NCI-H526 (cell line): ENCODE measurements at places on chromosomes 3 and 15.

- peak; percentile 86 for DNase-seq
These were observed 75.9 kb upstream of the RNU6-1 start for GRCh38 chr15:67915461-67916374.

GRCh38 chr3:45549961-45550360 lies 44.6 kb upstream of the LIMD1 start:
- DNase-seq, result no peak

- DNase-seq, result no peak
These were observed 44.0 kb downstream of the PDE8A start for GRCh38 chr15:85025516-85026251.

GRCh38 chr3:87996882-87997281 lies 61.9 kb downstream of the CGGBP1 start:
- DNase-seq, result no peak

DNA sequence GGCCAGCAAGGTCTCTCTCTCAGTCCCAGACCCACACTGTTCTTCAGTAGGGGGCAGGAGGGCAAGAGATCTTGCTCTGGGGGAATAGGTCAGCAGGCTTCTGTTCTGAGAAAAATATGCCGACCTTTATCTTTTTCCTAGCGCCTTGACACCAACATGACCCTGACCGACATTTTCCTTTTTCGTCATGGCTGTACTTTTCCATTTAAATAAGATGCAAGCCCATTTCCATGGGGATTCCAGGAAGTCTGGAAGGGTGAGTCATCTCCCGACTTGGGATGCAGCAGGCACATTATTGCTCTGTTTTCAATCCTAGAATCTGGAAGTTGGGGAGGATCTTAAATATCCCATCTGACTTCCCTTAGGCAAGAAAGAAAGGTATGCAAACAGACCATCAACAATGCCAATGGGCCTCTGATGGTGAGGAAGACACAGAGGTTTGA lies 261.5 kb upstream of the LRTM1 start:
- DNase-seq, result no peak

GRCh38 chr3:52197842-52198625 lies at the start of gene ALAS1:
Gene ALAS1, plus strand, starts transcription at chr3:52198160. Its CDS starts 1,082 bp downstream, at chr3:52199242.
- DNase-seq, result peak; percentile 62

GRCh38 chr3:116032176-116032575 lies 408.9 kb downstream of the GAP43 start:
- no peak for DNase-seq

- no peak for DNase-seq
These were observed 119.8 kb downstream of the PDCD6IP start for GRCh38 chr3:33918126-33918756.

DNA sequence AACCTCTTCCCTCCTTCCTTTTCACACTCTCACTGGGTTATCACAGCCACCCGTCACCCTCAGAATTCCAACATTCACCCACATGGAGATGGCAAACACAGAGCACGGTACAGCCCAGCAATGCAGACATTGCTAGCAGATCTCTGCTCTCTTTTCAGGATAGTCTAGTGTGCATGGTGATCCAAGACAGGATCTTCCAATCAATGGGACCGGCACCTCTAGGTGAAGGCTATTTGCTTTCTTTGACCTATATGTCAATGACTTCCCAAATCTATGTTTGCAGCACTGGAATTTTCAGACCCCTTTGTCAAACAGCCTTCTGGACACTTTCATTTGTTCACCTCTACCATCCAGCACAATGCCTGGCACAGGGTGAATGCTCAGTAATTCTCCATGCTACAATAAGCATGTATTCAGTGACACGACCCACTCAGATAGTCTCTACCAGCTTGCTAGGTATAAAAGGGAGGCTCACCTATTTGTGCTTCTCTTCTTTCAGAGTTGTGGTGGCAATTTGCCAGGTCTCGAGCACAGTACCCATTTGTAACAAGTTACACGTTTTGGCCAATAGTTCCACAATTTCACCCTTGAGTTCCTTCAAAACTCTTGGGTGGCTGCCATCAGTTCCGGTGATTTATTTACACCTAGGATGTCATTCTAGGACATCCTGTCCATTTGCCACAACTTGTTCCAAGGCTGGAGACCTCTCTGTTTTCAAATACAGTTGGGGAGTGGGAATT lies 279.1 kb upstream of the ICE2 start:
- no peak for DNase-seq

- DNase-seq, result no peak
These were observed 46.0 kb downstream of the ITGA11 start for GRCh38 chr15:68385671-68386586.

- DNase-seq, result no peak
These were observed 2.4 kb downstream of the CISH start for GRCh38 chr3:50609071-50609762.

GRCh38 chr3:12992629-12993516 lies 80.4 kb downstream of the IQSEC1 start:
- peak; percentile 41 for DNase-seq

DNA sequence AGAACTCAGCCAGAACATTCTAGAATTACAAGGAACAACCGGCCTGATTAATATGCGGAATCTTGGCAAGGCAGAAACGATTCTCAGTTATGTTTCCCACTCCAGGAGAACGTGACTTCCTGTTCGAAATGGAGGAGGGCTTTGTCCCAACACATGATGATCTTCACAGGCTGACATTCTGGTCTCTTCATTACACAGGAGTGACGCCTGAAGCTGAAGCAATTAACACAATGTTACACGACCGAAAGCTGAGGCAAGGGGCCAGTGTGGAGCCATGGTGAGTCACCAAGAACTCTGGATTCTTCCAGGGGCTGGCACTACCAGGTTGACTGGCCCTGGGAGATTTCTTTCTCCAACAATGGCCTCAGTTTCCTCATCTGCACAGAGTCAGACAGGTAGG lies 40.9 kb downstream of the RFTN1 start:
- DNase-seq, result no peak

- DNase-seq, result no peak
These were observed 31.7 kb upstream of the NPHP3 start for GRCh38 chr3:132753946-132754345.

DNA sequence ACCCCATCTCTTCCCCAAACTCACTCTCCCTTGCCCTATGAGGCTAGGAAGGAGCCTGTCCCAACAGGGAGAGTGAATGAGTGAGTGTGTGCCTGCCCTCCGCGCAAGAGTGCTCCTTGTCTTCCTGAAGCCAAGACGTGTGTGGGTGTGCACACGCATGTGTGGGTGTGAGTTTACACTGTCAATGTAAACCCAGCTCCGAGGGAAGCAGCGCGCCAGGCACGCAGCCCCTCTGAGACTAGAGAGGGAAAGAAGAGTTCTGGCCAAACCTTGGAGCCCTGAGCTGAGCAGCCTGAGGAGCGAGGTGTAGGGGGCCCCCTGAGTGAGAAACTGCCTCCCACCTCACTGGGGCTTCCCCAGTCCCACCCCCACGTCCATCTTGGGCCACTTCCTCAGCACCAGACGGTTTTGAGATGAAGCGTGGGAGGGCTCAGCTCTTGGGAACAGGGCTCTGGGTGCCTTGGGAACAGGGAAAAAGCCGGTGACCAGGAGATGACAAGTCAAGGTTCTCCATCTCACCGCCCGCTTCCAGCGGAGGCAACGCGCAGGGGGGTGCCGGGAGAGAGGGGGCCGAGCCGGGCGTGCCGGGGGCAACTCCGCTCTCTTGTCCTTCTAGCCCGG lies 5.1 kb downstream of the MECOM start:
- DNase-seq, result no peak

DNA sequence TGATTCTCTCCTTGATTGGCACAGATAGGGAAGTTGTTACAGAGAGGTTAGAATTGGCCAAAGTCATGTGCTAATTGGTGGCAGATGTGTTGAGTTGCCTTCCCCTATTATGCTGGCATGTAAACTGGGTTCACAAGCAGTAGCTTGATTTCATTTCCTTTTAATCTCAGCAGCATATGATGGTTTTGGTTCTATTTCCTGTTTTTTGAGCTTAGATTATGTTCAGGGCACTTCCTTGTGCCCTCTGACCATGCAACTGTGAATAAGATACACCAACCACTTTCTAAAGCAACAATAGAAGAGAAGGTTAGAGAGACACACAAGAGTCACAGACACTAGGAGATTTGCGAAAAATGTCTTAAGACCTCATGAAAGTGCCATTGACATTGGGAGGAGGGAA lies 16.5 kb downstream of the HPS3 start:
- no peak for DNase-seq

GRCh38 chr15:96344706-96345559 lies 14.4 kb downstream of the NR2F2 start:
- DNase-seq, result no peak

DNA sequence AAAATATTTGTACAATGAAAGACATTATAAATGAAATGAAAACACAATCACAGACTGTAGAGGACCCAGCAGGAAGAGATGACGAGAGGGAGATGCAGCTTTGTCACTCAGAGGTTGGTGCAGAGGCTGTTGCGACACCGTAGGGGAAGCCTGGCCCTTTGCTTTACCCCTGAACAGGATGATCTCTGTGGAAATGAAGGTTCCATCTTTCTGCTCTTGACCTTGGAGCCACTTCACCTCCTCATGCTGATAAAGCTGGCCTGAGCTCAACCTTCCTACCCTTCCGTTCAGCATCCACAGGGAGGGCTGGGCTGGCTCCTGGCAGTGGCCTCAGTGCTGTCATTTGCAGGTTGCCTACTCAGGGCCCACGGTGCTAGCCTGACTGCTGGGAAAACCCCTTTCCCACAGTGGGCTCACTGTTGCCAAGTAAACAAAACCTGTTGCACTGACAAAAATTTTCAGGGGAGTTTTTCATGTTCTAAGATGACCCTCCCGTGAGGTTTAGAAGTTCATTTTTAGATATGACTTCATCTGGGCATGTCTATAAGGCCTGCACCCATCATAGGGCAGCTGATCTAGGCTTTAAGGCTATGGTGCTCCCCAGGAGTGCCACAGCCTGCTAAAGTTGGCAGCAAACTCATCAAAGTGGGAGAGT lies 3.0 kb upstream of the CD80 start:
- no peak for DNase-seq

DNA sequence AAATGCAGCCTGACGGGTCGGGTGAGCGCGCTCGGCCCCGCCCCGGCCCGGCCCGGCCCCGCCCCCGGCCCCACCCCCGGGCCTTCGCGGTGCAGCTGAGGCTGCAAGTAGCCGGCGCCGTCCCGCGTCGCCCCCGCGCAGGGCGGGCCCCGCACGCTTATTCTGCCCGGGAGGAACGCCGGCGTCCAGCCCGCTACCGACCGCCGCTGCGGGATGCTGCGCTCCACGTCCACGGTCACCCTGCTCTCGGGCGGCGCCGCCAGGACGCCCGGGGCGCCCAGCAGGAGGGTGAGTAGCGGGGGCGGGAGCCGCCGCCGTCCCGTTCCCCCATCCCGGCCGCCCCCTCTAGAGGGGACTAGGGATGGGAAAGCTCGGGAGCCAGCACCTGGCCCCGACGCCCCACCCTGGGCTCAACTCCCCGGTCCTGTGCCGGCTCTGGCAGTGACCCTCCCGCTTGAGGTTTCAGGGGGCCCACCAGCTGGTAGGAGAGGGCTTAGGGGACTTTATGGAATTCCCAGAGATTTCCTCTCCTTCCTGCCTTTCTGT lies at the start of gene MYZAP:
Gene MYZAP, plus strand, starts transcription at position 83 of the 546 bp plus-strand sequence. Its CDS starts 131 bp downstream, at position 214.
- peak; percentile 54 for DNase-seq

DNA sequence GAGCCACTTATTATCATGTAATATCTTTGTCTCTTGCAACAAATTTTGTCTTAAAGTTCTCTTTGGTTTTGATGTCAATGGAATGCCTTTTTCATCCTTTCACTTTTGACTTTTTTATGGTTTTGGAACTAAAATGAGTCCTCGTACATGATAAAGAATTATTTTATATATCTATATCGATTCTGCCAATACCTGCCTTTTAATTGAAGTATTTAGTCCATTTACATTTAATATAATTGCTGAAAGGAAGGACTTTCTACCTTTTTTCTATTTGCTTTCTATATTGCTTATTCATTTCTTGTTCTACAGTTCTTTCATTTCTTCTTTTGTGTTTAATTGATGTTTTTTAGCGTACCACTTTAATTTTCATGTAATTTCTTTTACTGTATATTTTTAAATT lies 32.8 kb downstream of the GABRA5 start:
- no peak for DNase-seq

- no peak for DNase-seq
These were observed 33.5 kb upstream of the DCUN1D1 start for GRCh38 chr3:183013856-183014255.

- no peak for DNase-seq
These were observed 171.1 kb upstream of the TTC14 start for GRCh38 chr3:180430896-180431295.

DNA sequence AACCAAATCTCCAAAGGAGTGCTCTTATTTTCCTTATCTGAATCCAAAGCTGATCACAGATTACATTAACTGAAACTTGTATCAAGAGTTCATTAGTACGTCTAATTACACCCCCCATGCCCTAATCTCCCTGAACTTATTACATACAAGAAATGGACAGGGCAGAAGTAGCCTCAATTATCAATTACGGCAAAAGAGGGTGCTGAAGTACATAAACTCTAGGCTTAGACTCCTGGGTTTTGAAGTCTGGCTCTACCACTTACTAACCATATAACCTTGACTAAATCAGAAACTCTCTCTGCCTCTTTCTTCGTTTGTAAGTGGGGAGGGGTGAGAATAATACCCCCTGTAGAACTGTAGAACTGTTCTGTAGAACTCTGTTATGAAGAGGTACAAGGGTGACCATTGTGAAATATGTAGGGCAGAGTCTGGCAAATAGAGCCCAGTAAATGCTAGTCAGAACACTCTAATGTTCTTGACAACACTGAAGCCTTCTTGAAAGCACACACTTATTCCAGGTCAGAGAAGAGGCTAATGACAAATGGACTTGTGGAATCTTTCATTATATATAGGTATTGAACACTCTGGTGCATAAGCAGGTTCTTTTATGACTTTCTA lies 19.6 kb upstream of the OR5K4 start:
- DNase-seq, result no peak
